ENCODE measurements at places on chromosomes 2 and 18. TPM values are rescaled to one million over a fixed set of nuclear protein-coding genes. Genes with fewer than 3 reads are reported as not detected.
A peak's percentile ranks its signal among the peaks of the same experiment; 100 is the strongest.

Gene PTPRN
- 0.21 TPM for total RNA-seq

Gene RAB6C
- total RNA-seq: not detected

Gene GAREM2
- total RNA-seq: 2.8 TPM

Gene TTL
- total RNA-seq: 31.2 TPM

Gene KRTCAP3
- total RNA-seq: 37.9 TPM

Gene ALPP
- 7.0 TPM for total RNA-seq

Gene NPPC
- total RNA-seq: 0.94 TPM

Gene HOXD10
- not detected for total RNA-seq

DNA sequence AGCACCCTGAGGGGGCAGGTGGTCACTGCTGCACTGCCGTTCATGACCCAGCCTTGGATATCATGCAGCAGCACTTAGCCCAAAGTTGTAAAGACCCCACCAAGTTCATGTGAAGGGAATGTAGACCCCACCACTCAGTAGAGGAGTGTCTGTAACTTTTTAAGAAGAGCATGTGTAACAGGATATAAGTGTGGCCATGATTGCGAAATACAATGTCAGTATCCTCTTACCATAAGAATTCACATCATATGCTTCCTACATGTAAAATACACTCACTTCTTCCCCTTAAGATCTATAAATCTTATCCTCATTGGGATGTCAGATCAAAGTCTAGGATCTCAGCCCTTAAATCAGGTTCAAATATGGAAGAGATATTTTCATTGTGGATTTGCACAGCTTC, 276.9 kb downstream of the PTPRM start:
- no peak for DNase-seq
- H3K4me1 ChIP-seq: no peaks in the 10 kb centered on the region
- H3K36me3 ChIP-seq: no peaks in the 10 kb centered on the region
- H3K27me3 ChIP-seq: no peaks in the 10 kb centered on the region
- no peak overlapping the region for H3K4me3 ChIP-seq

- no peak overlapping the region for H3K4me3 ChIP-seq
- no peaks in the 10 kb centered on the region for H3K4me1 ChIP-seq
- H3K36me3 ChIP-seq: no peaks in the 10 kb centered on the region
- H3K27ac ChIP-seq: no peak overlapping the region
- no peak for DNase-seq
These were observed 6.7 kb downstream of the CWC22 start for GRCh38 chr2:180000434-180000833.

GRCh38 chr18:31204166-31204565, 41.5 kb upstream of the DSC1 start:
- H3K27me3 ChIP-seq: no peaks in the 10 kb centered on the region
- no peaks in the 10 kb centered on the region for H3K36me3 ChIP-seq
- H3K4me3 ChIP-seq: no peak overlapping the region
- no peak overlapping the region for H3K27ac ChIP-seq
- peaks cover 4% of the 10 kb centered on the region for H3K4me1 ChIP-seq

DNA sequence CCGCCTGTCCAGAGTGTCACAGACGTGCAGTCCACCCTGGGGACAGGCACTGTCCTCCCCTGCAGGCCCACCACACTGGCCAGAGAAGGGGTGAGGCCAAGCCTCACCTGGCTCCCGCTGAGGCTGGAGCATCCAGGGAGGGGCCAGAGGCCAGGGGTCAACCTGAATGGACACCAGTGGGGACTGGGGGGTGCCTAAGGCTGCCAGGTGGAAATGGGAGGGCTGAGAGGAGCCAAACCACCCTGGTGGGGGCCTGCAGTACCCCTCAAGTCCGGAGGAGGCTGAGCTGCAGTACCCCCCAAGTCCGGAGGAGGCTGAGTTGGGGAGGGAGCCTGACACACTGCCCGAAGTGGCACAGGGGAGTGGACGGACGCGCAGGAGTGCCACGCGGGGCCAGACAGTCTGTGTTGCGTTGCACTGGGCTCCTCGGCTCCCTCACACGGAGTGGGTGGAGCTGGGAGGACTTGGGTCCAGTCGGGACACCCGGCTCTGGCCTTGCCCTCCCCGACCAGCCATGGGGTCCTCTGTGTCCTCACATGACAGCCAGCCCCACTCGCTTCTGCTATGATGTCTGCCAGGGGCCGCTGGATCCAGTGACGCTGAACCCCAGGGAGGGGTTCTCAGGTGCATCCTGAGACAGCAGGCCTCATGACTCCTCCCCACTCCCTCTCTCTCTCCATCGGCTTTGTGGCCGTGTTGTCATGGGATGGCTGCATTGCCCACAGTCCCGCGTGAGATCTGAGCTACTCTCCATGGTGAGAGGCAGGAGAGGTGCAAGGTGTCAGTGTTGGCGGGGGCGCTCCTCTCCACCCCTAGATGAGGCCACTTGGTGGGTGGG, 22.3 kb upstream of the GPC1 start:
- no peak overlapping the region for H3K27ac ChIP-seq
- H3K27me3 ChIP-seq: no peaks in the 10 kb centered on the region
- no peaks in the 10 kb centered on the region for H3K36me3 ChIP-seq
- peaks cover 3% of the 10 kb centered on the region for H3K4me1 ChIP-seq
- no peak overlapping the region for H3K4me3 ChIP-seq

DNA sequence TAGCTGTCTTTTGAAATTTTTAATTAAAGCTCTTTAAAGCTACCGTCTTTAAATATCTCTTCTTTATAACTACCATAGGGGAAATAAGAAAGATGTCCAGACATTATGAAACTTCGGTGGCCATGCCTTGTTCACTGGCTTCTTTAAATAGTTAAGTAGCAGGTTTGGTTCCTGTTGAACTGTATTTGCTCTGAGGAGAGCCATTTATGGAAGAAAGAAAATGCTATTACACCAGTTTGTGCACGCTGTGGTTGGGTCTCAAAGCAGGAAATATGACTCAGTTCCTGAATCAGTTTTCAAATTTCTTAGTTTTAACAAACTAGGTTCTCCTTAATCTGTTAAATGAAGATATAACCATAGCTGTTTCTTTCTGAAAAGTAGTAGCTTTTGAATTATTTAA, 12.2 kb downstream of the ARPC2 start:
- no peak overlapping the region for H3K4me3 ChIP-seq
- DNase-seq: no peak
- no peaks in the 10 kb centered on the region for H3K27me3 ChIP-seq

- H3K27ac ChIP-seq: no peak overlapping the region
- no peaks in the 10 kb centered on the region for H3K27me3 ChIP-seq
- H3K4me3 ChIP-seq: no peak overlapping the region
- no peaks in the 10 kb centered on the region for H3K4me1 ChIP-seq
- no peaks in the 10 kb centered on the region for H3K36me3 ChIP-seq
These were observed 421.0 kb downstream of the TXNL1 start for GRCh38 chr18:56217406-56217805.

- peak; percentile 50 for DNase-seq
- H3K4me3 ChIP-seq: peak overlapping the region; percentile 93
- H3K36me3 ChIP-seq: peaks cover 6% of the 10 kb centered on the region
- no peaks in the 10 kb centered on the region for H3K27me3 ChIP-seq
These were observed 770 bp downstream of the NBAS start for GRCh38 chr2:15560140-15560987.

DNA sequence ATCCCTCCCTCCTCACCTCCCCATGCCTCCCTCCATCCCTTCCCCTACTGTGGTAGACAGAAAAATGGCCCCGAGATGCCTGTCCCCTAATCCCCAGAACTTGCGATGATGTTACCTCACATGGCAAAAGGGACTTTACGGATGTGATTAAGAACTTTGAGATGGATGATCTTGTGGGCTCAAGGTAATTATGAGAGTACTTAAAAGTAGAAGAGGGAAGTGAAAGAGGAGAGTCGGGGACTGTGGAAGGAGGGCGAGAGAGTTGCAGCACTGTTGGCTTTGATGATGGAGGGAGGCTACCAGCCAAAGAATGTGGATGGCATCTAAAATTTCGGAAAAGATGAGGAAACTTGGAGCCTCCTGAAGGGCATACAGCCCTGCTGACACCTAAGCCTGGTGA, 66.5 kb downstream of the AGAP1 start:
- H3K27me3 ChIP-seq: no peaks in the 10 kb centered on the region
- no peak overlapping the region for H3K27ac ChIP-seq
- H3K36me3 ChIP-seq: no peaks in the 10 kb centered on the region
- H3K4me3 ChIP-seq: no peak overlapping the region
- peaks cover 40% of the 10 kb centered on the region for H3K4me1 ChIP-seq

GRCh38 chr2:118565786-118566540, 281.5 kb downstream of the EN1 start:
- no peak for DNase-seq
- no peak overlapping the region for H3K27ac ChIP-seq
- H3K27me3 ChIP-seq: no peaks in the 10 kb centered on the region
- no peak overlapping the region for H3K4me3 ChIP-seq
- H3K36me3 ChIP-seq: no peaks in the 10 kb centered on the region

GRCh38 chr2:219728991-219729487, 101.6 kb downstream of the SLC4A3 start:
- DNase-seq: no peak
- H3K36me3 ChIP-seq: no peaks in the 10 kb centered on the region
- no peak overlapping the region for H3K4me3 ChIP-seq
- H3K27me3 ChIP-seq: peaks cover 2% of the 10 kb centered on the region

GRCh38 chr18:70554854-70555445, 266.1 kb downstream of the SOCS6 start:
- no peaks in the 10 kb centered on the region for H3K36me3 ChIP-seq
- no peaks in the 10 kb centered on the region for H3K27me3 ChIP-seq
- H3K4me1 ChIP-seq: no peaks in the 10 kb centered on the region
- H3K4me3 ChIP-seq: no peak overlapping the region
- no peak overlapping the region for H3K27ac ChIP-seq

DNA sequence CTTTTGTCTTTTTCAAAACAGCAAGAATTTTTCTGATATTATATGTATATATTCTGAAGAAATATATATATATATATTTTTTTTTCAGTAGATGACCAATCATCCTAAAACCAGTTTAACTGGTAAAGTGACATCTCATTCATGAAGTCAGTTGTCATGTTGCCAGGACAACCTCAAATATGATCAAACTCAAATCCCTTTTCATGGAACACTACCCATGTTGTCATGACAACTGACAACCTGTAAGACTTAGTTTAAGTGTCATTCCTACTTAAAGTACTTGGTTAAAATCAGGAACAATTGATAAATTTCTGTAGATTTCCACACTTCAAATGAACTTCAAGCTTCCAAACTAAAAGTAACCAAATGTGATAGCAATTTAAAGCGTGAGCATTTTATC, 101.8 kb upstream of the ERBB4 start:
- no peaks in the 10 kb centered on the region for H3K36me3 ChIP-seq
- H3K4me3 ChIP-seq: no peak overlapping the region
- no peaks in the 10 kb centered on the region for H3K27me3 ChIP-seq
- DNase-seq: no peak
- no peaks in the 10 kb centered on the region for H3K4me1 ChIP-seq

DNA sequence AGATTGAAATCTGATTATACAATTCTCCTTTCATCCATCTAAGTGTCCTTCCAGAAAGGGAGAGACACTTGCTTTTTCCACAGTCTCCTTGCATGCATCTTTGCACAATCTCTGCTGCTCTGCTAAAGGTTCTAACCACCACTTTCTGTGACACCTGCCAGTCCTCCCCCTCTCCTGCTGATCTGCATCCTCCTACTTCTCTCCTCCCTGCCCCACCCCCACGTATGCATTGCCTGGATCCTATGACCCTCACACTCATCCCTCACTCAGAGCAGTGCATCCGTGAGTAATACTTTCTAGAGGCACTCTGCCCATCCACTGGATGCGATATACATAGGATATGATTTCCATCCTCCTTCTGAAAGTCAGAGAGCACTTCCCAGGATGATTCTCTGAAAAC, 27.7 kb upstream of the TRAPPC8 start:
- no peak overlapping the region for H3K27ac ChIP-seq
- H3K4me1 ChIP-seq: no peaks in the 10 kb centered on the region
- H3K27me3 ChIP-seq: no peaks in the 10 kb centered on the region

- H3K4me3 ChIP-seq: no peak overlapping the region
- no peaks in the 10 kb centered on the region for H3K4me1 ChIP-seq
- no peak overlapping the region for H3K27ac ChIP-seq
- no peak for DNase-seq
- H3K27me3 ChIP-seq: no peaks in the 10 kb centered on the region
These were observed 776.2 kb downstream of the RNF144A start for GRCh38 chr2:7693246-7694075.

GRCh38 chr2:108542071-108542470, 7.8 kb downstream of the LIMS1 start:
- peaks cover 21% of the 10 kb centered on the region for H3K4me1 ChIP-seq
- H3K27me3 ChIP-seq: no peaks in the 10 kb centered on the region
- DNase-seq: peak; percentile 67
- H3K27ac ChIP-seq: no peak overlapping the region
- H3K36me3 ChIP-seq: no peaks in the 10 kb centered on the region

DNA sequence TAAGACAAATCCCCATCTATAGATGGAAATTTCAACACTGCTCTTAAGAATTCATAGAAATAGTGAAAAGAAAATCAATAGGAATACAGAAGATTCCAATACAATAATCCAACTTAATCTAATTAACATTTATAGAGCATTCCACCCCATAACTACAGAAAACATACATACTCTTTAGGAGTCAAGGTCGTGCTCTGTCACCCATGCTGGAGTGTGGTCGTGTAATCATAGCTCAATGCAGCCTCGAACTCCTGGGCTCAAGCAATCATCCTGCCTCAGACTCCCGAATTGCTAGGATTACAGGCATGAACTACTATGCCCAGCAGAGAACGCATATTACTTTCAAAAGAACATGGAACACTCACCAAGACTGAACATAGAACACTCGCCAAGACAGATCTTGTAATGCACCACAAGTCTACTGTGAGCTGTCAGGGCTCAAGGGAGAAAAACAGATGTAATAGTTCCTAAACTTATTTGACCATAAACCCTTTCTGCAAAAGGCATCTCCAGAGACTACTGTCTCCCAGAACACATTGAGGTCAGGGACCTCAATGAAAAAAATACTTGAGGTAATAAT, 14.1 kb downstream of the MEMO1 start:
- peaks cover 2% of the 10 kb centered on the region for H3K36me3 ChIP-seq
- peaks cover 20% of the 10 kb centered on the region for H3K4me1 ChIP-seq
- H3K4me3 ChIP-seq: no peak overlapping the region
- no peak for DNase-seq
- no peak overlapping the region for H3K27ac ChIP-seq

GRCh38 chr18:4433717-4434116, 21.4 kb downstream of the DLGAP1 start:
- no peak overlapping the region for H3K4me3 ChIP-seq
- no peak for DNase-seq
- no peaks in the 10 kb centered on the region for H3K36me3 ChIP-seq
- H3K27ac ChIP-seq: no peak overlapping the region
- no peaks in the 10 kb centered on the region for H3K27me3 ChIP-seq

DNA sequence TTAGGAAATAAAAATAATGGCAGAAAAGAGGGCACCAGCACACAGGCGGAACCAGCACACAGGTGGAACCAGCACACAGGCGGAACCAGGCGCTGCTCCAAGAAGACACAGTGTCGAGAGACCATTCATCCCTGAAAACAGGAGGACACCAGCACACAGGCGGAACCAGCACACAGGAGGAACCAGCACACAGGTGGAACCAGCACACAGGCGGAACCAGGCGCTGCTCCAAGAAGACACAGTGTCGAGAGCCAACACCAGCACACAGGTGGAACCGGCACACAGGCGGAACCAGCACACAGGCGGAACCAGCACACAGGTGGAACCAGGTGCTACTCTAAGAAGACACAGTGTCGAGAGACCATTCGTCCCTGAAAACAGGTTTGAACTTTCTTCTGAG, 115.5 kb upstream of the TMEM18 start:
- no peaks in the 10 kb centered on the region for H3K36me3 ChIP-seq
- DNase-seq: no peak
- H3K4me3 ChIP-seq: no peak overlapping the region
- no peaks in the 10 kb centered on the region for H3K27me3 ChIP-seq

Data from lung (tissue), 17 donors.